Activated CD4-positive, alpha-beta memory T cell treated with anti-CD3 and anti-CD28 coated beads for 36 hours (primary cell): ENCODE measurements at places on chromosomes 2 and 18.
A peak's percentile ranks its signal among the peaks of the same experiment; 100 is the strongest.

DNA sequence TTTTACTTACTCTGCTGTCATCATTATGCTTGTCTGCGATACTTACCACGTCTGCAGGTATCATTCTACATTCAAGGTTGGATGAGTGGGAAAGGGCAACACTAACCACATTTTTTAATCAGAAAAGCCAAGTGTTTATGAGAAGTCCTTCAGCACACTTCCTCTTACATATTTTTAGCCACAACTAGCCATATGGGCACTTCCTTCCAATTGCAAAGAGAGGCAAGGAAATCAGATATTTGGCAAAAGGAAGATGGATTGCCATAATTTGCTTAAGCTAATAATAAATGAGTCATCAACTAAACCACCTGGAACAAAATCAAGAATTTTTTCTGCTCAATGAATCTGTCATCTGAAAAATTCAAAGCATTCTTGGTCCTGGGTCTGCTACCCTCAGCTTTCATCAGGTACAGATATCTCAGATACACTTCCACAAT is 16.7 kb upstream of the MRO start:
- DNase-seq = no peak

GRCh38 chr2:55743583-55743982 is 49.9 kb upstream of the PNPT1 start:
- DNase-seq = no peak

DNA sequence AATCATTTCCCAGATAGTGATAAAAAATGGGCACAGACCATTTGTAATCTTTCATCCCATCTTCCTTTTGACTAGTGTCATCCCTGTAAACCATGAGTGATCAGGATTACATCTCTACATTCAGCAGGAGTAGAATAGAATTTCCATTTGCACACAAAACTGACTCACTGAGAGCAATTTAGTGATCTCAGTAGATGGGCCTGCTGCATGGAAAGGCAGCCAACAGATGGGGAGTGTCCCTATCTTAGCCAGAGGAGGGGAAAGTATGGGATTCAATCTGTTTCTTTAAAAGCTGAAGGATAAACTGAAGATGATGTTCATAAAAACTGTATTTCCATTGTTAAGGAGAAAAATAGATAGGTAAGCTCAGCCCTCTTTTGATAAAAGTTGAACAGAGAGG is 441.7 kb downstream of the ZNF521 start:
- no peak for DNase-seq

DNA sequence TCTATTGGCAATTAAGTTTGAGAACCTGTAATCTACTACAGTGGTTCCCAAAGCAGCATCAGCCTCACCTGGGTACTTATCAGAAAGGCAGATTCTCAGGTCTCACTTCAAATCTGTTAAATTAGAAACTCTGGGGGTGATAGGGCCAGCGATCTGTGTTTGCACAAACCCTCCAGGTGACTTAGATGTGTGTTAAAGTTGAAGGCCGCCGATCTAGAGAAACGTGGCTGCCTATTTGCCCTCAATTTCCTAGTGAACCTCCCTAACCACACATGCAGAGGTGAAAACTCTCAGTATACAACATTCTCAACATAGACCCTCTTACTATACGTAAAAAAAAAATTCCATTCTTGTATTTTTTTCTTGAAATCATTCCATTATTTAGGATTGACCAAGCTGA is 14.2 kb downstream of the KLHL41 start:
- DNase-seq = no peak

- no peak for DNase-seq
These were observed 317.9 kb downstream of the CLIP4 start for GRCh38 chr2:29433128-29433527.

- no peak for DNase-seq
These were observed 204.5 kb upstream of the REV1 start for GRCh38 chr2:99694331-99694730.

GRCh38 chr2:35410431-35411061 is 945.0 kb upstream of the CRIM1 start:
- peak; percentile 52 for DNase-seq

DNA sequence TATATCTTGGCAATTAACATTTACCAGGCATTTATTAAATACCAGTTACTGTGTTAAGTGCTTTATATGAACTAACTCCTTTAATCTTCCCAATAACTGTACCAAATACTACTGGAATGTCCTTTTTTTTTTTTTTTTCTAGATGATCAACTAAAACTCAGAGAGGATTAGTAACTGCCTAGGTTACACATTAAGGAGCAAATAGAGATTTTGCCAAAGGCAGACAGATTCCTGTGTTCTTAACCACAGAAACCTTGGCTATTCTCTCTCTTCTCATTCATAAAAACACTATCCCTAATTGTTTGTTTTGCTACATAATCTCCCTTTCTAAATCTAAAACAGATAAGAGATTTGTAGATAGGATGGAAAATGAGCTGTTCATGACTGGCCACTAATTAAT is 13.3 kb downstream of the DHX57 start:
- DNase-seq = no peak

DNA sequence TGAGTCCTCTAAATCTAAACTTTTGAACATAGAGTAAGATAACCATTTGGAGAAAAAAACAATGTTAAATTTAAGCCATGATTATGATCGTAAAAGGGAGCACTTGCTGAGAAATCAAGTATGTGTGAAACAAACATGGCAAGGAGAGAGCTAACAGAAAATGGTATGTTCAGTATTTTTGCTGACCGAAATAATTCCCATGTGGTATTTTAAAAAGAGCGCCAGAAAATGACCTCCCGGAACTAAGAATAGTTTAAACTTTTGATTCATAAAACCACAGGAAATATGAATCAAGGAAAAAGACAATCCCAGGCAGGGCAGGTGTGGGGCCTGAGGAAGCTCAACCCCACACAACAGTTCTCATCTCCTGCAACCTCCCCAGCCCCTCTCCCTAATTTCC is 74.2 kb downstream of the DOCK10 start:
- DNase-seq = no peak

DNA sequence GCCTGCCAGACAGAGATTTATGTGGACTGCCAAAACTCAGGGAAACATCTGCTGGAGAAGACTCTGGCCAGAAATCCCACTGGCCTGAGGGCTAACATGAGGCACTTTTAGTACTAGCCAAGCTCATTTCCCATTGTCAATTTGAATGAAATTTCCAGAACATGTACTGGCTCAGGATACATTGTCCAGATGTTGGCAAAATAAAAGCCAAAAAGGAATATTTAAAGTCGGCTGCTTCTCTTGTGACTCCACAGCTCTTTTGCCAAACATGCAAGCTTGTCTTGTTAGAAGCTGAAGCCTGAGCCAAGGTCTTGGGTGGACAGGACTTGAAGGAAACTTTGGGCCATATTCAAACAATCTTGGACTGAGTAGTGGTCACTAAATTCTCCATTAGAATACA is 215.5 kb downstream of the NCKAP5 start:
- DNase-seq = no peak
